Retinal pigment epithelial cell (primary cell): ENCODE measurements at places on chromosomes 5 and 9.

DNA sequence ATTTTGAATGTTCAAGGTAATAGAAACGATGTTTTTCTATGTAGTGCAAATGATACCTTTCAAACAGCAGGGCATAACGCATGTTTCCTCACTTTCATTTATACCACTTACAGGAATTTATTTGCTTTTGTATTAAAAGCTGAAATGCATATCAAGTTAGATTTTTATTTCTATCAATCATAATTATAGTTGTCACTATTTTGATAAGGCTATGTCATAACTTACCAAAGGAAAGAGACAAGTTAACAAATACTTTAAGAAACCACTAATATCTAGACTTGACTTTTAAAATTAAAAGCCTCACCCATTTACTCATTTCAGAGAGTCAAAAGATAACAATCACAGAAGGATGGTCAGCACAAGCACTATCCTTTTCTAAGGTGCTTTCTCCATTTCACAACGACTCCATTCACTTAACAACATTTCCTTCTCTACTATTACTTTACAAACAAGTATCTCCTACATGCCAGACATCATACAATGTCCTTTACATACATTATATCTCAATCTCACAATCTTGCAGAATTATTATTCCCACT lies 12.6 kb downstream of the ERP44 start:
- DNase-seq: no peak

GRCh38 chr9:69485466-69485865 lies 160.5 kb downstream of the ENTREP1 start:
- no peak for DNase-seq

DNA sequence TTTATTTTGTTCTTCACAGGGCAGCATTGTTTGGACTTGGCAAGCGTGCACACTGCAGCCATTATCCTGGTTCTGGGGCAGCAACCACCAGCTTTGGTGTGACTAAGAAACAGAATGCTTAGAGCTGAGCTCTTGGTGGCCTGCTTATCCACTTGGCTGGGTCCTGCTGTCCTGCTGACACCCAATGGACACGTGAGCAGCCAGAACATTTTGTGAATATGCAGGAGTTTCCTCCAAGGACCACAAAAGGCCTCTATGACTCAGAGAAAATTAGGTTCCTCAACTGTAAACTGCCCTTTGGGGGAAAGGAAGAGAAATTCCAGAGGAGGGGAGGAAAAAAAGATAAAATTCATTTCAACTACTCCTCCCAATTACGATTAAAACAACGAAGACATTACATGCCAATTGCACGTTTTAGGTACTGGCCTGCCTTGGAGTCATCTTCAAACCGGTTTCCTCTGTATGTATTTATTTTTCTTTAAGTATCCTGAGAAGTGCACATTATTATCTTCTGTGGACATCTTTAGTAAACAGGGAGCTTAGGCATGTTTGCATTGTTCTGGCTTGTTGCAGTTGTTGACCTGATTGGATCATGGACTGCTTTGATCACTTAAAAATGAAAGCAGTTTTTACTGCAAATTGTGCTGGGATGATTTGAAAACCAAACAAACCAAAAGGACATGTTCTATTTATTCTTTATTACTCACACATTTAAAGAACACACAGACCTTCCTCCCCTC lies 82.3 kb upstream of the TLE4 start:
- peak; percentile 69 for DNase-seq

DNA sequence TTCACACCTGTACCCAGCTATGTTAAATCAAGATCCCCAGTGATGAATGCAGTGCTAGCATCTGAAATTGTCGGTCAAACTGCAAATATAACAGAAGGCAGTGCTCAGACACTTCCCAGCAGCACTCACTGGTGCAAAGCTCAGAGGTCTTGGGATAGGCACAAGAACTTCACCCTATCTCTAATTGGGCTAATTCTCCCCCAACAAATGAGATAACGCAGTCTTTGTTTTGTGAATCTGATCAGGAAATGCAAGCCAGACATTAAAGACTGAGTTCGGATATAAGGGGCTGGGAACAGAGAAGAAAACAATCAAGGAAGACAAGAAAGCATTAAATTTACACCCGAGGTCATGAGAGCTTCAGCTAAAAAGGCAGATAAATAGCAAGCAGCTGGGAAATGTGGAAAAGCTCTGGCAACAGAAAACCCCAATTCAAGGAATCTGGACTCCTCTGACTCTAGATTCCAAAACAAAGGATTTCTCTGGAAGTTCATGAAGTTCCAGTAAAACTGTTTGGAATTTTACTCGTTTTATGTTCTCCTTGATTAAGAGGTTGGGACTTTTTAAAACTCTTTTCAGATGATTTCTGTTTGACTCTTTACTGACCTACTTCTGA lies 65.1 kb downstream of the GNA14 start:
- DNase-seq: no peak

- no peak for DNase-seq
These were observed 2.9 kb downstream of the UCK1 start for GRCh38 chr9:131528186-131528585.
